ENCODE measurements at places on chromosomes 3 and 15. TPM values are rescaled to one million over a fixed set of nuclear protein-coding genes. Genes with fewer than 3 reads are reported as not detected.

The MAP6D1 gene
- 0.59 TPM for total RNA-seq

DNA sequence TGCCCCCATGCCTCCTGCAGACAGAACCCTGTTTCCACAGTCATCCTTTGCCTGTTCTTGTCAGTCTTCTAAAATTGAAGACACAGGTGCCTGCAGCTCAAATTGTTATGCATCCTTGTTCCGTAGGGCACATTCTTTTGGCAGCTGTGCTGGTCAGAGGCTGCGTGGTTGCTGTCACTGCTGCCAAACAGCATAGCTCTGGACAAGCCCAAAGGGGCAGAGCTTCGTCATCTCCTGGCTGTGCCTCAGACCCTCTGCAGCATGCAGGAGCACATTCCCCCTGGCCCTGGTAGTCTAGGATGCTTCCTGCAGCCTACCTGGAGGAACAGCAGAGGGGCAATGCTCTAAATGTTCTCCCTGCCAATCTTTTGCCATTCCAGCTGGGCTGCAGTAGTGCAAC, 2.1 kb upstream of the FBXL22 start:
- no peak for DNase-seq

GRCh38 chr3:100635273-100635701, 25.9 kb downstream of the ADGRG7 start:
- no peak for DNase-seq

DNA sequence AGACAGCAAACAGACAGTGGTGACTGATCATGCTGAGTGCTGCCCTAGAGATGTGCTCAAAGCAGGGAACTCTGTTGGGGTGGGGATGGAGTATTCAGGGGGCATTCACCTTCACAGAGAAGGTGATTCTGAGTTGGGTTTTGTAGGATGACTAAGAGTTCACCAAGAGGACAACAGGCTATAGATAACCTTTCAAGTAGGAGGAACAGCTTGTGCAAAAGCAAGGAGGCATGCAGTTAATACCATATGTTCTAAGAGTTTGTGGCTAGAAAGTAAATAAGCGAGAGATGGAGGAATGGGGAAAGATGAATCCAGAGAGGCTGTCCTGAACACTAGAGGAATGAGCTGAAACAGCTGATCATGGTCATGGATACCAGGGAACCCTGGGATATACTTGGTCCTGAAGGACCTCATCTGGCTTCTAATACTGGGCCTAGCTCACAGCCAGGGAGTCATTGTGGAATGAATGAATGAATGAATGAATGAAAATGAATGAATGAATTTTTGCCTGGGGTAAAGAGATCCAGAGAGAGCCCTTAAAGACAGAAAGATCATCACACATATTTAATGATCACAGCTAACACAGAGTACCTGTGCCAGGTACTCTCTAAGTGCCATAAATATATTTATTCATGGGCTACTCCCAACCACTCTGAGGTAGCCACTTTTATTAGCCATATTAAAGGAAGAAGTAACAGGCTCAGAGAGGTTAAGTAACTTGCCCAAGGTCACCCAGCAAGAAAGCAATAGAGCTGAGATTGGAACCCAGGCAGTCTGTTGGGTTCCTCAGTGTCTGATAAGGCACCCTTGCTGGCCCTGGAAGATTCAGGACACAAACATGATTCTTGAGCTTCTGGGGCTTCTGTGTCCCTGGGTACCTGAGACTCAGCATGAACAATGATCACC, 22.0 kb downstream of the SMAD6 start:
- DNase-seq: no peak

GRCh38 chr15:55221090-55222011, 24.6 kb upstream of the RSL24D1 start:
- peak; percentile 73 for DNase-seq

GRCh38 chr3:52925405-52926313, 28.3 kb upstream of the STIMATE start:
- no peak for DNase-seq

DNA sequence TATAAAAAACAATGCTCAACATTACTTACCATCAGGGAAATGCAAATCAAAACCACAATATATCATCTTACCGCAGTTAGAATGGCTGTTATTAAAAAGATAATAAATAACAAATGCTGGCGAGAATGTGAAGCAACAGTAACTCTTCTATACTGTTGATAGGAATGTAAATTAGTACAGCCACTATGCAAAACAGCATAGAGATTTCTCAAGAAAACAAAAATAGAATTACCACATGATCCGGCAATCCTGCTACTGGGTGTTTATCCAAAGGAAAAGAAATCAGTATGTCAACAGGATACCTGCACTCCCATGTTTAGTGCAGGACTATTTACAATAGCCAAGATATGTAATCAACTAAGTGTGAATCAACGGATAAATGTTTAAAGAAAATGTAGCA, 48.1 kb downstream of the ADAM10 start:
- no peak for DNase-seq

- DNase-seq: no peak
These were observed 13.2 kb downstream of the MEGF11 start for GRCh38 chr15:66240240-66240794.

DNA sequence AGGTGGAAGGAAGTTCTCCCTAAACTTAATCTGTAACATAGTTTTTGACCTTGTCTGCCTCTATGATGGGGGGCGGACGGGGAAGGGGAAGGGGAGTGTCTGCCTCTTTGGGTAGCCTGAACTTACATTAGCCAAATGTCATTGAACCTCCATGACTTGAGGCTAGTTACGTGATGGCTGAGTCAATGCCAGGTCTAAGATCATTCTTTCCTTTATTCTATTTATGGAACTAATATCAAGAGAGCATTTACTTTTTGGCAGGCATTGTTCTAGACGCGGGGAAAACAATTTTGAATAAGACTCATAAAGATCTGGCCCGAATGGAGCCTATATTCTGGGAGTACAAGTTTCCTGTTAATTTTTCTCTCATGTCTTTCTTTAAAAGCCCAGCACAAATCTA, 340.7 kb upstream of the C2CD4B start:
- no peak for DNase-seq

All from osteoblast (primary cell).